ENCODE measurements at places on chromosomes 5 and 9.

- no peak for DNase-seq
These were observed 53.4 kb downstream of the SNX18 start for GRCh38 chr5:54570916-54571315.

DNA sequence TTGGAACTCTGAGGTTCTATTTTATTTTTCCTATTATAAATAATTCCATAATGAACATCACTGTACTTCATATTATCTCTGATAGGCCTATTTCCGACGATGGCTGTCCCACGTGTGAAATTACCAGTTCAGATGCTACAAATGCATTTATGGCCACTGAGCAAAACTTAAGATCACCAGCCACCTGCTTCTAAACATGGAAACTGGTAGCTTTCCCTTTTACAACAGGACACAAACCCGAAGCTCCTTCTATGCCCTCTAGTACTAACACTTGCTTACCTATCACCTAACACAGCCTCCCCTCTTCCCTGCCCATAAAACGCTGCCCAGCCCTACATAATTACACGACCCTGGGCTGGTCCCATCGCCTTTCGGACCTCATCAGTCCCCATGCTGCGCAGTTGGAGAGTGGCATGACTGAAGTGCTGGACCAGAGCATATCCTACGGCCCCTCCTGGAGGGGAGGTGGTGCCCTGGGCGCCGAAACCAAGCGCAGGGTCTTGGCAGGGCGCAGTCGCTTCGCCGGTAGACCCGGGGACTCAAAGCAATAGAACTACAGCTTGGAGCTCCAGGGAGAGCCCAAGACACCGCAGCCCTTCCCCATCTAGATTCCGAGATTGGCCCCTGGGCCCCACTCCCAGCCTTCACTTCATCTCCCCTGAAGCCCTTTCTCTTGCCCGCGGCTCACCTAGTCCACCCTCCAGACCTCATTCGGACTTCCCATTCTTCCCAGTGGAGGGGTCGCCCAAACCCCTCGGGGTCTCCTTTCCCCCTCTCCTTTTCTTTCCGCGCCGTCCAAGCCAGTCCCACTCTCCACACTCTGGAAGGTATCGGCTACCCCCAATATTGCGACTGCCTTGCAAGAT lies 1.0 kb upstream of the SAP30L start:
- DNase-seq, result peak; percentile 33

DNA sequence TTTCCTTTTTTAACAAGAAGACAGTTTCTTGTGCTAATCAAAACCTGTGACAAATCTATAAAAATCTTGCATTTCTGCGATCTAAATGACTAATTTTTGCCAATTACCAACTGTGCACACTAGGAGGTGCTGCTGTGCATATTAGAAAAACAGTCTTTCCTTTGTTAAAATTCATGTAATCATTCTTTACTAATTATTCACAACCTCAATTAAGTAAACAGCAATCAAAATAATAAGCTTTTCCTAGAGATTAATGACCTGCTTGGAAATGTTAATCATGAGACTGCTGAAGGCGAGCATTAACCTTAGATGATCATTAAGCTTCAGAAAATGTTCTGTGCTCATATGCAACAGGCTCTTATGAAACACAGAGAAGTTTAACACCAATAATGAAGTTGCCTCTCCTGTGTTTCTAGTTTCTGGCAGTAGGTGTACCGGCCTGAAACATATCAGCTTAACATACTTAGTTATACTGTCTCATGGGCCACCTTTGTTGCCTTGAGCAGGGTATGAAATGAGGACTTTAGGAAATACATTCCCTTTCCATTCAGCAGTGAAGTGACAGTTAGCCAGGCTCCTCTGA lies 17.7 kb downstream of the RFESD start:
- peak; percentile 49 for DNase-seq

- DNase-seq, result no peak
These were observed 155.6 kb upstream of the PANK3 start for GRCh38 chr5:168734620-168735300.

GRCh38 chr9:126939821-126940221 lies 25.2 kb downstream of the RALGPS1 start:
- DNase-seq, result peak; percentile 87

DNA sequence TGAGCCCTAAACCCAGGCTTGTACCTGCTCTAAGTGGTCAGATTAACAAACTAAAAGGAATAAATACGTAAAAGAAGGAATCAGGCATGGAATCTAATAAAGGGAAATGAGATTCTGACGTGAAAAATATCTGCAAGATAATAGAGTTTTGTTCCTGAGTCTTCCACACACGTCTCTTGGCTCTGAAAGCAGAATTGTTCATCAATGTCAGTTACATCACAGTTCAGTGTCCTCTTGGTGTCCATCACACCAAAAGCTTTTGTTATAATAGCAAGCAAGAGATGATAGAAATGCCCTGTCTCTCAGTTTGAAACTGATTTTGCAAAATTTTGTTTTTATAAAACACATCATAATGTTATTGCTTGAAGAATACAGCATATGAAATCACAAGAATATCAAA lies 34.7 kb upstream of the NMUR2 start:
- DNase-seq, result no peak

DNA sequence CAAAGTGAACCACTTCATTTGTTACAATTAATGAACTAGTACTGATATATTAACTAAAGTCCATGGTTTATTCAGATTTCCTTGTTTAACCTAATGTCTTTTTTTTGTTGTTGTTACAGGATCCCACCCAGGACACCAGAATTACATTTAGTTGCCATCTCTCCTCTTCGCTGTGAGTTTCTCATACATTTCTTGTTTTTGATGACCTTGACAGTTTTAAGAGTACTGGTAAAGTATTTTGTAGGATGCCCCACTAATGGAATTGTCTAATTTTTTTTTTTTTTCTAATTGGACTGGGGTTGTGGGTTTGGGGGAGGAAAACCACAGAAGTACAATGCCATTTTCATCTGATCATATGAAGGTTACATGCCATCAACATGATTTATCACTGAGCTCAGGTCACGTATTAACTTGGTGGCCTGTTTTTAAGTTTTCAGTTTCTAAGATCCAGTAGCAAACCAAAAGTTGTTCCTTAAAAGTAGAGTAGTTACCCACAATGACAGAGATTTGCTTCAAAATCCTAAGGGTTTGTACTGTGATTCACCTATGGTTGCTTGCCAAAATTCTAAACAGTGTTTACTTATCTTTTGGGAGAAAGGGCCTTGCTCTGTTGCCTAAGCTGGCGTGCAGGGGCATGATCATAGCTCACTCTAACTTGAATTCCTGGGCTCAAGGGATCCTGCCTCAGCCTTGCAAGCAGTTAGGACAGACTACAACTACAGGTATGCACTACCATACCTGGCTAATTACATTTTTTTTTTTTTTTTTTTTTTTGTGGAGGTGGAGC lies 4.5 kb upstream of the OTULIN start:
- no peak for DNase-seq

DNA sequence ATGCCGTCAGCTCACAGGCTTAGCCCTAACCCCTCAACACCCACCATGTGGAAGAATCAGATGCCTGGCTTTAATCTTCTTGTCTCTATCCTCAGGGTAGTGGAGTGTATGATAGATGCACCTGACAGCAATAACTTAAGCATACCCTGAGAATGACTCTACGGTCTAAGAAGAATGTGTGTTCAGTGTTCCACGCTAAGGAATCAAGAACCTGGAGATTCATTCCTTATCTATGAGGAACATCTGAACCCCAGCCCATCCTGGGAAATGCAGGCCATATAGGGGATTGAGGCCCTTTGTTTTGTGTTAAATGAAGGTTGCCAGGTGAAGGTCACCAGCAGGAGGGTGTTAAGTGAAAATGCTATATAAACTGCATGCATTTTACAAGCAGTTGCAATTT lies 63.0 kb downstream of the KLHL3 start:
- no peak for DNase-seq

DNA sequence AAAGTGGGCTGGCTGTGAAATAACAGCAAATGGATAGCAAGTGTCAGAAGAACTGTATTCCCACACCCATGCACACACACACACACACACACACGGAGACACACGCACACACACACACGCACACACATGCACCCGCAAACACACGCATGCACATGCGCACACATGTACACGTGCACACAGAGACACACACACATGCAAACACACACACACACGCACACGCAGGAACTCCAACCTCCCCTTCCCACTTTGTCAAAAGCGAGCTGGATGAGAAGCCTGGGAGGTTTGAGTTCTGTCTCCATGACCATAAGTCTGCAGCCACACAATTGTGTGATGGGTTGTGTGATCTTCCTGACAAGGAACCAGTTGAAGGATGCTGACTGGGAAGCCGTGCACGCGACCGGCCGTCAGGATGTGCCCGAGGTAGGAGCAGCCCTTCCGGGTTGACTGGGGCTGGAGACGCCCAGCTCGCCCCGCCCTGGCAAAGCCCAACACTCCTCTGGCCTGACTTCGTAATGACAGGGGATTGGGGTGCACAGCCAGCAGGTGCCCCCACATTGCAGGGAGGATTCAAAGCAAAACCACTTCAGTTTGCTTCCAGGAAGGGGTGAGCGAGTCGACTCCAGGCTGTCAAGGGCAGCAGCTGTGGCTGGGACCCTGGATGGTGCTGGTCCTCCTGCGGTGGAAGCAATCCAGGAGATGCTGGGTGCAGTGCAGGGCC lies 29.3 kb upstream of the NKD2 start:
- DNase-seq, result peak; percentile 2

GRCh38 chr5:148484651-148485050 lies 100.9 kb downstream of the FBXO38 start:
- no peak for DNase-seq

GRCh38 chr9:119420231-119420630 lies 51.0 kb upstream of the BRINP1 start:
- DNase-seq, result no peak

GRCh38 chr5:68554571-68555279 lies 339.2 kb downstream of the PIK3R1 start:
- peak; percentile 41 for DNase-seq

DNA sequence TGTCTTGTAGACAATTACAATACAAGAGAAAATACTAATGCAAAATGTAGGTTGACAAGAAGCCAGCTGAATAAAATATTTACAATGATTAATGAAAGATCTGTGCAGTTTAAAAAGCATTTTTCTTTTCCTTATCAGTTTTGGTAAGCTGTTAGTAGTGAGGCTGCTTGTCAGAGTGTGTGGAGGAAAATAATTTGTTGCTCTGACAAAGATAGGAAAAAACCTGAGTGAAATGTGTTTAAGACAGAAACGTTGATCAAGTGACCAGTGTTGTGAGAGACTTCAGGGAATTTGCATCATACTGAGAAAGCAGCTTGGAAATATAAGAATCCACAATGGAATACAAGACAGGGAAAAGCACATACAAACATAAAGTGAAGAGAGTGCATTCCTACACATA lies 360.3 kb upstream of the CDH18 start:
- no peak for DNase-seq

DNA sequence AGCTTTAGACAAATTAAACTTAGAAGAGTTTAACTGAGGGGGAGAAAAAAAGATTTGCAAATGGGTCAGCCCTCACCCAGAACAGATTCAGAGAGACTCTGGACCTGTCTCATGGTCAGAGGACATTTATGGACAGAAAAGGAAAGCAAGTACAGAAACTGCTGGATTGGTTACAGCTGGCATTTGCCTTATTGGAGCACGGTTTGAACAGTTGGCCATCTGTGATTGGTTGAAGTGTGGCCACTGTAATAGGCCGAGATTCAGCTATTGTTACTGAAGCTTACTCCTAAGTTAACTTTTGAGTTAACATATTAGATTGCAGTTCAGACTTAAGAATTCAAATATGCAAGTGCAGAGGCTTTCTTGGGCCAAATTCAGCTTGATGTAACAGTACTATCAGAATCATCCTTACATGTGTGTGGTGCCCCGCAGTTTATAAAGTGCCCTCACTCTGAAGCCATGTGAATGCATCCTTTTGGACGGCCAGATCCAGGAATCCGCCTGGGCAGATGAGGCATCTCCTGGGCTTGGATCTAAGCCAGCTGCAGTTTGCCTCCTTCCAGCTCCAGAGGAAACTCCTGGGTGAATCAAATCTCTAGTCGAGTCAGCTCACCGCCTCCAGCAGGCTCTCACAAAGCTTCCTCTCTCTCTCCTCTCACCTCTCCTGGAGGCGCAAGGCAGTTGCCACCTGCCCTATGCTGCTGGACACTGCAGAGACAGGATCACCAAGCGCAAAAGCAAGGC lies 165.2 kb downstream of the ADAMTS12 start:
- no peak for DNase-seq

- DNase-seq, result no peak
These were observed 887.3 kb upstream of the SEMA6A start for GRCh38 chr5:117461966-117462365.

DNA sequence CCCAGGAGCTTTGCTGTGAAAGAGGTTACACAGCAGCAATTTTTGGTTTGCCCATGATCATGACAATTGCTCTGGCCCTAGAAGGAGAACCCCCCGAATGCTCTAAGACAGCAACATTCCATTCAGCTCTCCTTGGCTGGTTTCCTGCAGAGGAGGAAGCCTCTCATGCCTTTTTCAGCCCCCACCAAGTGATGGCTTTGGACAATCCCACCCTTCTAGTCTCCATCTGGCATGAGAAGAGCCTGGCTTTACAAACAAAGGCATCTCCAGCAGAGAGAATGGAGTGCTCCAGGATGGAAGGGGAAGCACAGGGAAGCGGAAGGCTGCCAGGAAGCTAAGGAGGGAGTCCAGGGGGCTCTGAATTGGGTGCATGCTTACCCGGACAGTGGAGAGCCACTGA lies 98.4 kb downstream of the CRB2 start:
- no peak for DNase-seq

DNA sequence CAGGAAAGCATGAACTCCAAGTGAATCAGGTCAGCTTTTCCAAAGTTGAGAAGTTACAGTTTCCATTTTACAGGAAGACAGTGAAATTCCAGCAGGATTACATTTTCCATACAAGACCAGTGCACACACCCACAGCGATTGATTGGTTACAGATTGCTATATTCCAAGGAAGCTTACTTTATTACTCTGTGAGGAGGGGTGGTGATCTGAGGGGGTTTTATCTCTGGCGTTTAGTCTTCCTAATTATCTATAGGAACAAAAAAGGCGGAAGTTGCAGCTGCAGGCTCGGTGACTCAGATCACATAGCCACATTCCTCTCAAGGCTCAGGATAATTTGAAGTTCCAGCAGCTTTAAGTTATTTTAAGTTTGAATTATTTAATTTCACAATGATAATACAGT lies 450.4 kb upstream of the NMUR2 start:
- DNase-seq, result no peak

- DNase-seq, result peak; percentile 82
These were observed 43.1 kb downstream of the BOD1 start for GRCh38 chr5:173573126-173573960.

DNA sequence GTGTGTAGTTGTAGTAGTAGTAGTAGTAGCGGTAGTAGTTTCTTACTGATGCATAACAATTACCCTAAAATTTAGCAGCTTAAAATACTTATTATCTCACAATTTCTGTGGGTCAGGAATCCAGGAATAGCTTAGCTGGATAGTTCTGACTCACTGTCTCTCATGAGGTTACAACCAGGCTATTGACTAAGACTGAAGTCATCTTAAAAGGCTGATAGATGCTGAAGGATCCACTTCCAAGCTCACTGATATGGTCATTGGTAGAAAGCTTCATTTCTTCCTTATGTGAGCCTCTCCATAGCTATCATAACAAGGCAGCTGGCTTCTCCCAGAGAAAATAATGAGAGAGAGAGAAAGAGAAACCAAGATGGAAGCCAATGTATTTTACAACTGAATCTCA lies 147.5 kb upstream of the FBXL17 start:
- DNase-seq, result no peak

GRCh38 chr9:123150708-123151503 lies 117.4 kb downstream of the GPR21 start:
- DNase-seq, result no peak

GRCh38 chr5:67405755-67406154 lies 209.2 kb upstream of the CD180 start:
- DNase-seq, result no peak

Measured in hepatocyte (in vitro differentiated cells).